Urothelium cell line (cell line): ENCODE measurements at places on chromosomes 7 and 10.

DNA sequence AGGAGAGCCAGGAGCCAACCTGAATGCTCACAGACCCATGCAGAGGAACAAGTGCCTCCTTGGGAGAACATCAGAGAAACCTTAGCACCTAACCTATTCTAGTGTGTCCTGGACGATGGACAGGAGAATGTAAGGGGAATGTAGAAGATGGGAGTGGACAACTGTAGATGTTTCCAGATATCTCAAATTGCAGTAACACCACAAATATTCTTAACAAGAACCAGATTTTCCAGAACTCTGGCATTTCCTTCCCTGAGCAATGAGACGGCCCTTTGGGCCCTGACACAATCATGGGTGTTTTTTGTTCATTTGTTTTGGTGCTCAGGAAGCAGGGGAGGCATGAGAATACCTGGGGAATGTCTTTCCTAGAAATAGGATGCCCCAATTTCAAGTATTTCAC, 196.1 kb upstream of the PRSS1 start:
- no peak for DNase-seq

DNA sequence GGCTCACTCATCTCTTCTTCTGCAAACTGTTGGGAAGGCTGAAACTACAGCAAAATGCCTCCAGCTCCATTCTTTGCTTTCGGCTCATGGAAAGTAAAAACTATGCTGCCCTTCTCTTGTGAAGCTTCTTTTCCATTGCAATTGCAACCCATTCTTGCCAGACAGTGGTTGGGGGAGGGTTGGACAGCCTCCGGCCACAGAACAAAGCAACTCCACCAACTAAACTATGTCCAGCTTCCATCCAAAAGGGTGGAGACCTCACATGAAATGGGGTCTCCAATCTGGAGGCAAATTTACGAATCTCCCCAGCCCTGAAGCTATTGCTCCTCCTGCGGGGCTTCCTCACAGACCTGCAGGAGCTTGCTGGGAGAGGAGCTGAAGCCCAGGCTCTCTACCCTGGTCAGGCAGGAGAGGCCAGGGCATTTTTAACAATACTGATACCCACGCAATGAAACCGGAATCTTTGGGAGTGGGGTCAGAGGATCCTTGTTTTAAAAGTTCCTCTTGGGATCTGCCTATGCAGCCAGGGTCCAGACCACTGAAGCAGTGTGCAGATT, 549 bp downstream of the GPNMB start:
- no peak for DNase-seq

- no peak for DNase-seq
Measured at GRCh38 chr7:50685135-50686065, 97.3 kb downstream of the GRB10 start.

DNA sequence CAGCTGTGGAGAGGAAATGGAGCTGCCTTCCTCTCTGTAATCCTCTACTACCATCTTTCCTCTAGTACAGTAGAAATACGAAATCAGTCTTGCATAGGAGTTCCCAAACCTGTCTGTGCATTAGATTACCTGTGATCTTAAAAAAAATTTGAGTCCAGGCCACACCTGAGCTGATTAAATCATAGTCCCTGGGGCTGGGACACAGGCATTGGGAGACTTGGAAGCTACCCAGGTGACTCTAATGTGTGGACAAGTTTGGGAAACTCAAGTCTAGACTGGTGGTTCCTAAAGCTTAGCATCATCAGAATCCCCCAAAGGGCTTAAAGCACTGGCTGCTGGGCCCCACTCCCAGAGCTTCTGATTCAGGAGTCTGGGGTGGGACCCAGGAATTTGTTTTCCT, 152.7 kb upstream of the GLI3 start:
- DNase-seq = no peak

DNA sequence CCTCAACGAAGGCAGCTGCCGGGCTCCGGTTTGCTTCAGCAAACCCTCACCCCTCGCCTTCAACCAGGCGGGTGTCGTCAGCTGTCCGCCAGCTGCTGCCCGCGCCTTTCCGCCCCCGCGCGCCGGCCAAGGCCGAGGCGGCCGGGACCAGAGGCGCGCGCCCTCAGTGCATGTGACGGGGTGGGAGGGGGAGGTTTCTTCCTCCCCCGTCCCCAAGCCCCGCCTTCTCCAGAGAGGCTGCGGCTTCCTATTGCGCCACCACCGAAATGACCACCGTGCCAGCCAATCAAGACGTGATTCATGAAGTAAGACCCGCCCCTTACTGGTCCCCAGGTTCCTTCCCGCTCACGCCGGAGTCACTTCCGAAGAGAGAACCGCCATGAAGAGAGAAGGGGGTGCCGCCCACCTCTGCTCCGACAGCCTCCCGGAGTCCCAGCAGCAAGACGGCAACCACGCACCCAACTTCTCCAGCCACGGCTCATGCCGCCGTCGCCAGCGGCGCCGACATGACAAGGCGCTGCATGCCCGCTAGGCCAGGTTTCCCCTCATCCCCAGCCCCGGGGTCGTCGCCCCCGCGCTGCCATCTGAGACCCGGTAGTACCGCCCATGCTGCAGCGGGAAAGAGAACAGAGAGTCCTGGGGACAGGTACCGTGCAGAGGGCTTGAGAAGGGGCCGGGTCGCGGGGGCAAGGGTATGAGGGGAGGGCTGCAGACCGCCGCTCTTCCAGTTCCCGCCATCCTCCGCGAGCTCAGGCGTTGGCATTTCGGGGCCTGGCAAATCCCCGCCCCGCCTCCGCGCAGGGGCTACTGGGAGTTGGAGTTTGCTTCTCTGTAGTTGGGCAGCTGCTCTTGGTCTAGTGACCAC, at the start of gene SLF2:
Gene SLF2, plus strand, starts transcription at position 359 of the 865 bp plus-strand sequence. Its CDS starts 148 bp downstream, at position 507.
- DNase-seq = peak; percentile 99

DNA sequence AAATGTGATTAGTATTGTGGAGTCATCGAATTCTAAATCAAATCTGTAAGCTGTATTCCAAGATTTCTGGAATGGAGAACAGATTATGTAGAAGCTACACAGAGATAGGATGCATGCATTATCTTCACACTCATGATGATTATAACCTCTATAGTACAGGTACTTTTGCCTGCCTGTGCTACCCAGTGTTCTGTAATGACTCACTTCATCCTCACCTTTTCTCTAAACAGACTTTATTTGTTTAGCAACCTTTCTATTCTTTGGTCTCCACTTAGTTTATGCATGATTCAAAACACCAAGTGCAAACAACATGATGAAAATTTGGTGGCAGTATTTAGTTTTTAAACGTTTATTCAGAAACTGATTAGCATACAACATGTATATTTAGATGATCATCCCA, 68.4 kb upstream of the PRPS1L1 start:
- DNase-seq = no peak

DNA sequence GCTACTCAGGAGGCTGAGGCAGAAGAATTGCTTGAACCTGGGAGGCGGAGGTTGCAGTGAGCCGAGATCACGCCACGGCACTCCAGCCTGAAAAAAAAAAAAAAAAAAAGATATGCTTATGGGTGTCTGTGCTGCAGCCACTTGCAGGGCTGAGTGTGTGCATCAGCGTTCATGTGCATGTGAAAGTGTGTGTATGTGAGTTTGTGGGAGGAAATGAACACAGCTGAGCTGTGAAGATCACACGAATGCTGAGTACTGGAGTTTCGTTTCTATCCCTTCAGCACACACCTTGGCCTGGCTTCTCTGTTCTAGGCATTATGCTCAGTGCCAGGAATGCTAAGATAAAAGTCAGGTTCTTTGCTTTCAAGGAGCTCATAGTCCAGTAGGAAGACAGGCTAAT, 12.0 kb upstream of the SVOPL start:
- no peak for DNase-seq

DNA sequence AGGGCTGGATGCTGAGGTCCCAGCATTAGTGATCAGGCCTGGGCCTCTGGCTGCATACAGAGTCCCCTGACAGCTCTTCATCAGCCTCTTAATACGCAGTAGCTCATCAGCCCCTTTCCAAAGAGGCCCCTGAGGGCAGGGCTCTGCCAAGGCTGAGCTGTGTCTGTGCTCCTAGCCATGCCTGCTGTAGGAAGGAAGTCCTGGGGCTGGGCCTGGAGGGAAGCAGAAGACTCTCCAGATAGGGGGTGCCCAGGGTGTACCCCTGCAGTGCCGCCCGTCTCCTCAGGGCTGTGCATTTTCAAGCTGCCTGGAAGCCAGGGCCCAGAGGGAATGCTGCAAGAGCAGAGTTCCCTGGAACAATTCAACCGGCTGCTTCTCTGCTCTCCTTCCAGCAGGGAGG, 7.3 kb upstream of the RET start:
- DNase-seq = no peak

DNA sequence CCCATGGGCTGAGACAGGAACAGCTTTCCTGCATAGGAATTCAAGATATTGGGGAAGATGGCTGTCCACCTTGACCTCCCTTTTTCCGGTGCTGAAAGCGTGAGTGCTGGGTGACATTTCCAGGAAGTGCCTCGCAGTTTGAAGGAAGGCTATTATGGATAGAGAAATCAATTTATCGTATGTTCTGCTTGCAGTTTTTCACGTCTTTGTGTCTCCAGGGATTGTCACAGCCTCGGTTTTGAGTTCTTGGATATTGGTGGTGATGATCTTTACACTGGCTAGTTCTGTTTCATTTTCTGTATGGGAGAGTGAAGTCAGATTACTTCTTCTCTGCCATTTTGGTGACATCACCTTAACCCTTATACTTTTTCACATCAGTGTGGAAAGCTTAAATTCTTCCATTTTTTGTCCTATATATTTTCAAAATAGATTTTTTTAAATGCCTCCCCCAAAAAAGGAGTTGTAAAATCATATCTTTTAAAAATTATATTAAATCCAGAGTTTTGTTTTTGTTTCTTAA, 102.5 kb upstream of the APBB1IP start:
- no peak for DNase-seq
